ENCODE measurements at places on chromosomes 1 and 21.

- no peak for DNase-seq
Observed at GRCh38 chr1:8211883-8212579, 105.9 kb upstream of the SLC45A1 start.

GRCh38 chr1:179744401-179745130 is 1.5 kb downstream of the FAM163A start:
- no peak for DNase-seq

- DNase-seq, result no peak
Observed at GRCh38 chr1:11339346-11340232, 66.6 kb downstream of the UBIAD1 start.

- DNase-seq, result no peak
Observed at GRCh38 chr21:37821786-37822450, 94.3 kb downstream of the KCNJ6 start.

- DNase-seq, result no peak
Observed at GRCh38 chr1:17475752-17476151, 36.3 kb upstream of the RCC2 start.

DNA sequence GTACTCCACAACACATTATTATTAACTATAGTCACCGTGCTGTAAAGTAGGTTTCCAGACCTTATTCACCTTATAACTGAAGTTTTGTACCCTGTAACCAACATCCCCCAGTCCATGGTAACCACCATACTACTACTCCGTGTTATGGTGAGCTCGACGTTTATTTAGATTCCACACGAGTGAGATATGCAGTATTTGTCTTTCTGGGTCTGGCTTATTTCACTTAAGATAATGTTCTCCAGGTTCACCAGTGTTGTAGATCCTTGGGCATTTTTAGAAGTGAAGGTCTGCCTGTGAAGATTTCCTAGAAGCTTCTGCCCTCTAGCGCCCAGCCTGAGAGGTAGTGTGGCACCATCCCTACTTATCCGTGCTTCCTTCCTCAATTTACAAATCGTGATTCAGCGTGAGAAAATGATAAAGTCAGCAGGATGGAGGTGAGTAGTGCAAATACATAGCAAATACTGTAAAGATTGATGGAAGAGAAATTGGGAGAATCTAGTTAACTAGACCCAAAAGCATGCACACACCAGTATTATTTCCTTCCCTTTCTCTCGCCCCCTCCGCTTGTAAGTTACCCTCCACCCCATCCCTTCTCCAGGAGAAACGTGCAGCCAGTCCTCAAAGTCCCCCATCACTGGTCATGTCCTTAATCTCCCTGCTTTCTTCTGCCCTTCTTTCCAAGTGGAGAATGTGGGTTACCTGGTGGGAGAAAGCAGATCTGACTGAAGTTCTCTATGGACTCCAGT is 36.0 kb upstream of the DISC1 start:
- no peak for DNase-seq

GRCh38 chr1:89987159-89987819 is 7.6 kb upstream of the ZNF326 start:
- DNase-seq, result no peak

DNA sequence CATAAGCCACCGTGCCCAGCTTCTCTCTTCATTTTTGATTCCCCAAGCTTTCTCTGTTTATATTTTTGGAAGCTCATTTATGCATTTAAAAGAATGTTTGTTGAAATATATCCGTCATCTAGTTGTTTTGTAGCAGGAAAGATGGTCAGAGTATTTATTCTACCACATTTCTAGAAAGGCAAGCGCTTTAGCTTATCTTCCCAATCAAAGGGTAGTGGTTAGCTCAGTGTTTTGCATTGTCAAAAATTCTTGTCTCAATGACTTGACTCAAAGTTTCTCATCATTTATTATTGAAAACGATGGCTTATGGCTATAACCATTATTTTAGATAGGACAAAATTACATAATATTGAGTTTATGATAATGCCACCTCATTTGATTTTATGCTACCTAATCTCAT is 116.1 kb upstream of the ZP4 start:
- no peak for DNase-seq

GRCh38 chr1:38455829-38456530 is 403.6 kb downstream of the RRAGC start:
- DNase-seq, result no peak

DNA sequence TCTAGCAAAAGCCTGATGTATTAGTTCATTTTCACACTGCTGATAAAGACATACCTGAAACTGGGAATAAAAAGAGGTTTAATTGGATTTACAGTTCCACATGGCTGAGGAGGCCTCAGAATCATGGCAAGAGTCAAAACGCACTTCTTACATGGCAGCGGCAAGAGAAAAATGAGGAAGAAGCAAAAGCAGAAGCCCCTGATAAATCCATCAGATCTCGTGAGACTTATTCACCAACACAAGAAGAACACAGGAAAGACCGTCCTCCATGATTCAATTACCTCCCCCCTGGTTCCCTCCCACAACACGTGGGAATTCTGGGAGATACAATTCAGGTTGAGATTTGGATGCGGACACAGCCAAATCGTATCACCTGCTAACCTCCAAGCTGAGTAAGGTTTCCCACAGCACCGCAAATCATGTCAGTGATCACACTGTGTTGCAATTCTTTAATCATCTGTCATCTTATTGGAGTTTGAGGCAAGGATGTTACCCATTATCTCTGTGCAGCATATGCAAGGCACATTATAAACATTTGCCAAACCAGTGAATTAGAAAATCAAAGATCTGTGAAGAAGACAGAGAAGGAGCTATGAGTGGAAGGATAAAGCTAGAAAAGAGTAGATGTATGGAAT is 128.5 kb downstream of the ZNF281 start:
- no peak for DNase-seq

DNA sequence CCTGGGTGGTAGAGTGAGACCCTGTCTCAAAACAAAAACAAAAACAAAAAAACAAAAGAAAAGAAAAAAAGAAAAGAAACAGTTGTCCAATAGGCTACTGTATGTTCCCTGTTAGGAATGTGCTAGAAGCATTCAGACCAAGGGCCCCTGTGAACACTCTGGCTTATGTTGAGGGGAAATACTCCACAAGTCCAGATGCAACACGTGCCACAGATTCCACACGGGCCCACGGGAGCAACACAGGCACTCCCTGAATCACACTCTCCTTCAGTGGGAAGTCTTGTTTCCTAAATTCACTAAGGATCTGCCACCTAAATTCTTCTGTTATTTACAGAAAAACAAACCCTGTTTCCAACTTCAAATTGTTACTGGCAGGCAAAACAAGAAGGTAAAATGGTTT is 291.1 kb downstream of the PCP4 start:
- no peak for DNase-seq

DNA sequence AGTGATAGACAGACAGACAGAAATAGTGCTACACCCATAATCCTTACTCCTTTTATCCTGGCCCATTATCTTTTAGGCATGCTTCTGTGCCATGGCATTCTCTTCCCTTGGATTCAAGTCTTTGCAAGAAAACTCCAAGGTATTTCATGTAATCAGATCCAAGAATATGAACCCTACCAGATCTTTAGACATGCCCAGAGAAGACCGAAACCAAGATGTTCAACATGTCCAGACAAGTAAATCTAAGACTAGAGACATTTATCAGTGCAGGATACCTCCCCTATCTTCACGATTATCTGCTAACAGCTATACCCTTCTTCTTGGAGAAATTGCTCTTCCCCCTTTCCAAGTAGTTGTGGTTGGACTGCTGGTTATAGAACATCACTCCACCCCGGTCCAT is 11.8 kb upstream of the C1orf141 start:
- no peak for DNase-seq

- DNase-seq, result no peak
Observed at GRCh38 chr1:40204856-40205255, 42.9 kb upstream of the TMCO2 start.

GRCh38 chr1:110870721-110871388 is 2.1 kb upstream of the CD53 start:
- DNase-seq, result no peak

GRCh38 chr1:183185941-183186490 is at the start of gene LAMC2:
Gene LAMC2, plus strand, starts transcription at chr1:183186264. Its CDS starts 89 bp downstream, at chr1:183186353.
- no peak for DNase-seq
